Osteocyte (in vitro differentiated cells): ENCODE measurements at places on chromosomes 5 and 9.

DNA sequence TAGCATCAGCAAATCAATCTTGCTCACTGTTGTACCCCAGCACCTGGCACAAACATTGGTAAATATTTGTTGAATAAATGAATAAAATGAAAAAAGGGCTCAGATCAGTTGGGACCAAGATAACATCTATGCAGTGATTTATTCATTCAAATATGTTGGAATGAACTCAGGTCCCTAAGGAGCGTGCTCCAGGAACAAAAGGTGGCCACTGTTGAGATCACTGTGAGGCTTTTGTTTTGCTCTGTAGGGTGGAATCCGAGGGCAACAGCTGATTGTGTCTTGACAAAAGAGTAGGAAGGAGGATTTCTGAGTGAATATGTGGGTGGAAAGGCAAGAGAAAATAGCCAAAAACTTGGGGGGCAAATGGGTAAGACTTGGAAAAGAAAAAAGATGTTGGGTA, 89.7 kb downstream of the PPP2R2B start:
- no peak for DNase-seq

DNA sequence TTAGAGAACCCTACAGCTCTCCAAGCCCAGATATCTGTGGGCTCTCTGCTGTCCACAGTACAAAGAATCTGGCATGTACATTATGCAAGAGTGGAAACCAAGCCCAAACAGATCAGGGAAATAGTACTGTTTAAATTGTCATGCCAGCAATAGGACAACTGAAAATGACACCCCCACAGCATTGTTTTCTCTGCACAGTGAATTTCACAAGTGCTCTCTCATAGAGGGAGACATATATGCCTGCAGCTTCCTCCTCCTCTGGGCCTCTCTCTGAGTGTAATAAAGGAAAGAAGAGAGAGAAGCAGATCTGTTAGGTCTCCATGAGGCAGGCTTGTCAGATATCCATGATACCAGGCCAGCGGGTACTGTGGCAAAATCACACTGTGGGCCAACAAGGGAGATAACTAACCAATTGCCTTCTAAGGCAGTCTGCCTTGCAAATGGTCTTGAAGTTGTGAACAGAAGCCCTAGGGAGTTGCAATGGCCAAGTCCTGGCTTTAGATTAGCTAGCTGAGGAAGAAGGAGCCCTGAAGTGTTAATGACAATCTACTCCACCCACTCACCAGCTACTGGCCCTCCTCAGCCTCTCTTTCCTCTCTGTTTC, 54.4 kb upstream of the JMY start:
- DNase-seq = no peak

- no peak for DNase-seq
Observed at GRCh38 chr5:103532086-103532734, 30.4 kb downstream of the NUDT12 start.

DNA sequence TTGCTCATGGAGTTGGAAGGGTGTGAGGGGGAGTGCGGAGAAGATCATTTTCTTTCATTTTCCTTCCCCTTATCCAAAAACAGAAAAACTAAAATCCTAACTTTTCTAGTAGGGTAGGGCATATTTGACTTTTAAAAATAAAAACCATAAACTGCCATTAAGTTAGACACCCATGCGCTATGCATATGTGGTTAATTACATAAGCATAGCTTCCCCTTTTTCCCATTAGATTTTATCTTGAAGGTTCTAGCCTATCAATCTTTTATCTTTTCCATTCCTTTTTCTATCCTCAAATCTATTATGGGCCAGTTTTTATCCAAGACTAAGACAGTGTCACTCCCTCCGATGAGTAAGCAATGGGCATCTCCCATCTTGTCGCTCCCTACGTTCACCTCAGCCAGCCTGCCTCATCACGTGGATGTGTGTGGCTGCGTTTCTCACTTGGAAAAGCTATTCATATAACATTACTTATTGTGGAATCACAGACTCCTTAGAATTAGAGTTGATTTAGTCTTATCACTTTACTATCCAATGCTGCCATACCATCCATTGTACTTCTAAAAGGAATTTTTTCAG, 49.2 kb downstream of the PCSK5 start:
- DNase-seq = no peak

- no peak for DNase-seq
Observed at GRCh38 chr5:135952683-135953082, 2.1 kb downstream of the LECT2 start.

DNA sequence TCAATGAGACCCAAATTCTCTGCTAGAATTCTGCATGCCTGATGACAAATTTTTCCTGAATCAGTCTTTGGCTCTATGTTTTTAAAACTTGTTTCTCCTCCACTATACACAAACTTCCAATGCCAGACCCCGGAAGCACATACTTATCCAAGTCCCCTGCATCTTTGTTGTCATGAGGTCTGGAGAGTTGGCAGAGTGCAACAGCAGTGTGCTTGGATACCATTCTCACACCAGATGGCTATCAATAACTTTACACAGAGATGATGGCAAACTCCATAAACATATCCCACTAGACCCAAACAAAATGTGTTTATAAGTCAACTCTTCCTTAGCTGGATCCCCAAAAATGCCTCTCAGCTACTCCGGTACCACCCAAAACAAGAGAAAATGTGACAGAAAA, 337.7 kb upstream of the TRPC7 start:
- DNase-seq = no peak

DNA sequence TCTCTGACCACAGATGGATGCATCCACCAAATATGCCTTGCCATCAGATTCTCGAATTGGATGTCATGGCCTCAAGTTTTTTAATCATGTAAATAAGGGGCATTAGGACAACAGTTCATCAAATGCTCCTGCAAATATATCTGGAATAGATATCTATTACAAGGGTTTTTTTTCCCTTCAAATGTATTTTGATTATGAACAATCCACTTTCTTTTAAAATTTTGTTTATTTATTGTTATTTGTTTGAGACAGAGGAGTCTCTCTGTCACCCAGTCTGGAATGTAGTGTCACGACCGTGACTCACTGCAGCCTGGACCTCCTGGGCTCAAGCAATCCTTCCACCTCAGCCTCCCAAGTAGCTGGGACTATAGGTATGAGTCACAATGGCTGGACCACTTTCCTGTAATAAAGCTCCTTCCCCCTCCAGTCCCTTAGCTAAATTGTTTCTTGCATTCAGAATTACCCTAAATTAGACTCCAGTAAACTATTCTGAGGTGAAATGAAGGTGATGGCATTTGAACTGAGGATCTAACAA, 1412.1 kb downstream of the EFNA5 start:
- DNase-seq = no peak

DNA sequence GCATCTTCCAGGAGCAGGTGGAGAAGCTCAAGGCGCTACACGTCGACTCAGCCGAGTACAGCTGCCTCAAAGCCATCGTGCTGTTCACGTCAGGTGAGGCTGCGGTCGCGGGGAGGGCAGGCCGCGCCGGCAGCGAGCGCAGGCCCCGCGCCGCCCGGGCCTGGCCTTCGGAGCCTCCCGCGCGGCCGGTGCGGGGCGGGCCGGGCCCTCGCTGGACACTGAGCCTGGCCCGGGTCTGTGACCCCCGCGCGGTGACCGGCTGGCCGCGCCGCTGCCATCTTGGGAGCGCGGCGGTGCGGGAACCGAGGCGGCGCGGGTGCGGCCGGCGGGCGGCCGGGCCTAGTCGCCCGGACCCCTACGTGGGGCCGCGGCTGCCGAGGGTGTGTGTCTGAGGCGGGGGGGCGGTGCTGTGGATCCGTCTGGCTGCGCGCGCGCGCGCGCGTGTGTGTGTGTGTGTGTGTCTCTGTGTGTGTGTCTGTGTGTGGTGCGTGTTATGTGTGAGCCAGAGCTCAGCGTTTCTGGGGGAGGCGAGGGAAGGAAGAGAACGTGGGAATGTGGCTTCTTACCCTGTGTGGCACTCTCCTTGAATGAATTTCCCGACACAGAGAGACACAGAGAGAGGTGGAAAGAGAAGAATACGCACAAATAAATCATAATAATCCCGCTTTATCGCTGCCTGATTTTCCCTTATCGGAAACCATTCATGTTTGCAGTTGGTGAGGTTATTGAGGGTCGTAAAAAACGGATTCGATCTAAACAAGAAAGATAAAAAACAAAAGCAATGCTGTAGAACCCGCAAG, 5.5 kb downstream of the NR2F1 start:
- peak; percentile 89 for DNase-seq

GRCh38 chr5:61401726-61402125, 69.7 kb downstream of the ZSWIM6 start:
- no peak for DNase-seq

GRCh38 chr5:68147659-68148058, 67.9 kb upstream of the PIK3R1 start:
- DNase-seq = no peak

DNA sequence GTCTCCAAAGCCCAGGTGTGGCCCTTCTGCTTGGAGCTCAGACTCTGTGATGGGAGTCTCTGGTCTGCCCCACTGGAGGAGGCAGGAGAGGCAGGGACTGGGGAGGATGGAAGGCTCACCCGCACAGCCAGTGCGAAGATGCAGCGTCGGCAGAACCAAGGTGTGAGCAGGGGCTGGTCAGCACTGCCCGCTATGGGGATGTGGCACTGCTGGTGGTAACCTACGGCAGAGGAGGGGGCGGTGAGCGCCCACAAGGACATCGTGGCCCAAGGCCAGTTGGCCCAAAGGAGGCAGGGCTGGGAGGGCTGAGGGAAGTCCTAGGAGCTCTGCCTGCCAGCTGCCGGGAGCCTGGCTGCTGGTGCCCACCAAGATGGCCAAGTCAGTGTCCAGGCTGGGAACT, 7.3 kb downstream of the PHF19 start:
- DNase-seq = no peak

DNA sequence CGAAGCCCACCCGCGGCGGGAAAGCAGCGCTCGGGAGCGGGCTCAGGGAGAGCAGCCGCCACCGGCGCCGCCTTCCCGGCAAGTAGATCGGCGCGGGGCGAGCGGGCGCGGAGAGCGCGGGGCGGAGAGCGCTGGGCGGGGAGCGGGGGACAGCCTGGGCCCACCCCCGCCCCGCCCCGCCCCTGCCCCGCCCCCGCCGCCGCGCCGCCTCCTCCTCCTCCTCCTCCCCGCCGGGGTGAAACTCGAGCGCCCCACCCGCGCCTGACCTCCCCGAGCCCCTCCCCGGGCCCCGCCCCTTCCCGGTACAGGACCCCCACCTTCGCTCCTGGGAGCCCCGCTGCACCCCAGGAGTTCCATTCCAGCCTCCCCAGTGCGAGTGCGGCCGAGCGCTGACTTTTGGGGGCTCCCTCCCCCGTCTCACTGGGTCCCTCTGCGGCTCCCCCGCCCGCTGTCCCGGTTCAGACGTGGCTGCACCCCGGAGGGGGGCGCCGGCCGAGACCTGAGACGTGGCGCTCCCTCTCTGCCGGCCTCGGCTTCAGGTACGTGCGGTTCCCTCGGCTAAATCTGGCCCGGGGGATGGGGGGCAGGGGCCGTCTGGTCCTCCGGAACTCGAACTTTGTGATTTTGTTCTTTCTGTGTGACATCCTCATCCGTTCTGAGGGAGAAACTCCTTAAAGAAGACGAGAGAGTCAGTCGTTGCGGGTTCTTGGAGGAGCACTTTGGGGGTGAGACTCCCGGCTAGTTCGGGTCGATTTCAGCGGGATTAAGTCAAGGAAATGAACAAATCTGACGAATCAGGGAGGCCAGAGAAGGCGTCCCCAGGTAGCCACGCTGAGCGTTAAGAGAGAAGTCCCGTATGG, at the start of gene SEMA5A:
SEMA5A (minus strand) TSS at position 84 of the 860 bp plus-strand sequence. CDS start 166,129 bp downstream, outside the sequence.
- DNase-seq = peak; percentile 93

DNA sequence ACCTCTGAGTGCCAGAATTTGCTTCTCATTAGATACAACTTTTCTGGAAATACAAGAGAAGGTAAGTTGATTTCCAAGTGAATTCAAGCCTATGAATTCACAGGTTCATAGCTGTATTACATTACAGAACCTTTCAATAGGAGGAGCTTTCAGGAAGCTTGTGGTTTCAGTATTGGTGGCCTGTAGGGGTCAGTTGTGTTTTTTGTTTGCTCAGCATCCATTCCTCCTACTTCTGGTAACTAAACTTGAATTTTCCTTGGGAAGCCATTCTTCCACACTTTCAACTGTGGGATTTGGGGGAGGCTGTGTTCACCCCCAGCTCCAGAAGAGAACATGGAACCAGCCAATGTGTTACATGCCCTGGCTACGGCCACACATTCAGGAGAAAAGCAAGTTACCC, 5.6 kb upstream of the CYSTM1 start:
- DNase-seq = no peak

DNA sequence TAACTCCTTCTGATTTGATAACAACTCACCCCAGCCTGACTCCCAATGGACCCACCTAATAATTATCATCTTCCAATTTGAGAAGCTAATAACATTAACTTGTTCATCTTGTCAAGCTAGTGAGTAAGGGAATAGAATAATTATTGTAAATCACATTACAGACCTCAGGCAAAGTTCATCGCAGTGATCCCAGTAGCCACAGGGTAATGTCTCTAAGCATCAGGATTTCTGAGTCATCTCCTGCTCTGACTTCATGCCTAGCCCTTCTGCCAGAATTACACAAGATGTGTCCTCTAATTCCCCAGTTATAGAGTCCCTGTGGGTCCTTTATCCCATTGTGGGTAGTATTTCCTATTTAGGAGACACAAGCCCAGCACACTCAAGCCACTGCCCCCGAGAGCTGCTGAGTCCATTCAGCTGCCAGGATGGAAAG, 365.7 kb downstream of the DEPDC1B start:
- no peak for DNase-seq

DNA sequence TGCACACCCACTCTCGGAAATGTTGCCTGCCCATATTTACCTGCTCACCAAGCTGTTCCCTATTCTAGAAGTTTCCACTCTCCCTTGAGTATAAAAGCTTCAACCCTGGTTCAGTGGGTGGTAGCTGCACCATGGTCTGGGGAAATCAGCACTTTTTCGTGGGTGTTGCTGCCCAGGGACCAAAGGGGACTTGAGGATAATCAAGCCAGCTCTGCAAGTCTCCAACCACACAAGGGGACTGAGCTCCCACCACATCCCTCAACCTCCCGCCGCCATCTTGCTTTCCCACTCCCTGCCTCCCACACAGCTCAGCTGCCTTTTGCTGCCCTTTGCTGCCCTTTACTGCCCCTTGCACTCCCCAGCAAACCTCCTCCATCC, 210.0 kb downstream of the AUH start:
- no peak for DNase-seq

- DNase-seq = no peak
Observed at GRCh38 chr9:33684831-33685230, 110.5 kb upstream of the PRSS3 start.

DNA sequence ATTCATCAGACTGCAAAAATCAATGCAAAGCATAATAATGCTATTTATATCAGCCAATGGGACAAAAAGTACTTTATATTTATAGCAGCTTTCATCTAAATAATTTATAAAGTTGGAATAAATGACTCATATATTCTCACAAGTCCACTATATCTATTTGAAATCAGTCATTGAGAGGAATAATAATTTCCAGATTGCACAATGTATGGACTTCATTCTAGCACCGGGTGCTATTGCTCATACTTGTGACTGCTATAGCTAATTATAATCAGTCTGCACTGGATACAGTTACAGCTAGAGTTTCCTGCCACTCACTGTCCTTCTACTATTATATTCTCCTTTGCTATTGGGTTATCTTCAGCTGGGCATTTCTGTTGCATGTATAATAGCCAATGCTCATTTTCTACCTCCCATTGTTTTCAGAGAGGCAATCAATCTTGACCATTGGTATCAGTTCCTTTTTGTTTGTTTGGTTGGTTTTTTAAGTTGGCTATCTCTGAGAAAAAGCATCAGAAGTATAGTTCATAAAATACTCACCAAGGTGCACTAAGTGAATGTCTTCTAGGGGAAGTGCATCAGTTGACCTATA, 1.9 kb downstream of the CDH18 start:
- no peak for DNase-seq
